ENCODE measurements at places on chromosomes 2 and 18. TPM values are rescaled to one million over a fixed set of nuclear protein-coding genes. Genes with fewer than 3 reads are reported as not detected.
A peak's percentile ranks its signal among the peaks of the same experiment; 100 is the strongest.

VSNL1 gene
- total RNA-seq, result not detected

SPEG gene
- 2.8 TPM for total RNA-seq

CUL3 gene
- 120 TPM for total RNA-seq

DNA sequence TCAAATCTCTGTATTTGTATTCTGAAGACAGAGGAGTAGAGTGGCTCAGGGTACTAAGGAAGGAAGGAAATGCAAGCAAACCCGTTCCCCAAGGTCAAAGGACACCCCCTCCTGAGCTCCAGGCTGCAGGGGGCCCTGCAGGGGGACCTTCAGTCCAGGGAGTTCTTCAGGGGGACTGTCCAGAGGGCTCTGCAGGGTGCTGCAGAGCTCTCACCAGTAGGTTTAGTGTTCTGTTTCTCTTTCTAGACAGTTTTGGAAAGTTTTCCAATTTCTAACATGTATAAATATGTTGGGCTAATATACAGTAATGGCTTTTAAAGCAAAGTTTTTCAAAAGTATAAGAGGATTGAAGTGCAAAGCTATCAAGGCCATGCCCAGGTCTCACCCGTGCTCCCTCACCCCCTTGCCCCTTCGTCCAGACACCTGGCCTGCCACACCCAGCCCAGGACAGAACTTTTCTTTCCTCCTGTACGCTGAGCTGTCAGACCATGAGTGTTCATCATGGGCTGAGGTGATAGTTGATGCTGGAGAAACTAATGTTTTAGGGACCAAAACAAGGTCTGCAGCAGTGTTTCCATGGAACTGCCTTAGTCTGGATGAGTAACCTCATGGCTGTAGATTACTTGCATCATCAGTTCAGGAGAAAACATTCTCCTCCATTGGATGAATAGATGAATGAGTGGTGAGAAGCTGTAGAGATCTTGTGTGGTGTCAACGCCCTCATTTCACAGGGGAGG is 134.2 kb downstream of the GLI2 start:
- no peak for DNase-seq

GRCh38 chr18:22191923-22192322 is 22.5 kb downstream of the GATA6 start:
- no peak for DNase-seq

DNA sequence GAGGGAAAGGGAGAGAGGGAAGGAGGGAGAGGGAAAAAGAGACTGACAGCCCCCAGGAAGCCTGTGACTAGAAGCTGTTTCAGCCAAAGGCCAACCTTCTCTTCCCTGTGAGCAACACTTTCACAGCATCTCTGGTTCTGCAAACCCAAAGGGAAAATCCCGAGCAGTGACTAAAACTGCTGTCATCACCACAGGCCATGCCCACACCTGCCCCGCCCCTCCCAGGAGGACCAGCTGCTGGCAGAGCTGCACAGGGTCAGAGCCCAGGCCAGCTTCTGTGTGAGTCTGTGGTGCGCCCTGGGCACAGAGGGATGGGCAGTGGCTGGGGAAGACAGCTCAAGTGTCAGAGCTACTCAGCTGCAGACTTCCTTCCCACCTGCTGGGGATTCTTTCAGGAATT is 64.9 kb upstream of the OTOS start:
- peak; percentile 64 for DNase-seq

GRCh38 chr2:51025906-51026555 is 5.9 kb downstream of the NRXN1 start:
- no peak for DNase-seq

- no peak for DNase-seq
Observed at GRCh38 chr2:141103216-141103615, 1027.6 kb downstream of the LRP1B start.

- DNase-seq, result no peak
Observed at GRCh38 chr2:69582582-69583176, 60.9 kb downstream of the AAK1 start.

GRCh38 chr18:50559752-50560680 is at the start of gene MAPK4:
Gene MAPK4 (plus strand): TSS chr18:50560087. CDS start chr18:50663959, 103,872 bp downstream.
- DNase-seq, result no peak

Data from activated naive CD4-positive, alpha-beta T cell treated with anti-CD3 and anti-CD28 coated beads, Interleukin-2, amount 50 U/mL, for 72 hours (primary cell).